ENCODE measurements at places on chromosomes 5 and 9.

DNA sequence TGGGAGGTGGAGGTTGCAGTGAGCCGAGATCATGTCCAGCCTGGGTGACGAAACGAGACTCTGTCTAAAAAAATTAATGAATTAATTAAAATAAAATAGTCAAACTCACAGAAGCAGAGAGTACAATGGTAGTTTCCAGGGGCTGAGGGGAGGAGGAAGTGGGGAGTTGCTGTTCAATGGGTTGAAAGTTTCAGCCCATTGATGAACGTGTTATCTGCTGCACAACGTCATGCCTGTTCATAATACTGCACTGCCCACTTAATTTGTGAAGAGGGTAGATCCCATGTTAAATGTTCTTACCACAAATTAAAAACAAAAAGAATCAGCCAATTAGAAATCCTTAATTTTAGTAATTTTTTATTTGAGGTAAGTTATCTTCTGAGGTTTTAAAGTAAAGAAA, 16.4 kb upstream of the RUFY1 start:
- no peak for DNase-seq

DNA sequence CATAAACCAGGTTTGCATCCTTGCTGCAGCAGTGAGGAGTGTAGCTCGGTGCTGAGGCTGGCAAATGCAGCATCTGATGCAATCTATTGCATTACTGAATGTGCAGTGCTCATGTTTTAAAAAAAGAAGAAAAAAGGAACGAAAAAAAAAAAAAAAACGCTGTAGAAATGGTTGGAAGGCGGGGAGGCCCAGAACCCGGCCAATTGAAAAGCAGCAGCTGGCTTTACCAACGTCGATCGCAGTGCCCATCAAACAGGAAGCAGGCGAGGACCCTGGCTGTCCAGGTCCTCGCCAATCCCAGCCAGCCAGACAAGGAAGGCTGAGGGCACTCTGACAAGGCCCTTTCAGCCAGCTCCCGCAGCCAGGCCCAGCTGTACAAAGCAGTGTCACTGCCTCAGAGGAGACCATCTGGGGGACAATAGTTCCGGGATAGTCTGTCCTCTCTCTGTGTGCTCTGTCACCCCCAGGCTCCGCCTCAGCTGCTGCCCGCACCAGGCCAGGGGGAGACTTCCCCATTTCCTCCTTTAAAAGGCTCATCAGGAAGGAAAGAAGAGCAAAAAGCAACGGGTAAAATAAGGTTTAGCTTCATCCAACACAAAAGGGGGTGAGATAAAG, 21.8 kb upstream of the CPEB4 start:
- no peak for DNase-seq

GRCh38 chr9:97845130-97845529, 7.9 kb upstream of the FOXE1 start:
- no peak for DNase-seq

DNA sequence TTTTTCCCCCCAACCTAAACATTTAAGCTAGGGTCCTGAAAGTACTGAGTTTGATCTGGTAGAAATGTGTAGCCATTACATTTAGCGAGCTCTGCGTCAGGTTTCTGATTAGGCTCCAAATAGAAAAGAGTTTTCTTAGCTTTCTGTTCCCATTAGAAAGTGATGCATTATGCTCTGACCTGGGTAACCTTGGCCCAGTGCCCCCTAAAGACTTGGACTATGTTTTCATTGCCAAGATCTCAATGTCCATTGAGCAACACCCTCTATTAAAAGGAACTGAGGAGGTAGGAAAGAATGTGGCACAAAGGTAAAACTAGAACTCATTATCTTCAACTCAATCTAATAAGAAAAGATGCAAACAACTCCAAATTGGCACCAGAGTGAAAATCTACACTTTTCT, 358.9 kb upstream of the PCSK5 start:
- DNase-seq = no peak

DNA sequence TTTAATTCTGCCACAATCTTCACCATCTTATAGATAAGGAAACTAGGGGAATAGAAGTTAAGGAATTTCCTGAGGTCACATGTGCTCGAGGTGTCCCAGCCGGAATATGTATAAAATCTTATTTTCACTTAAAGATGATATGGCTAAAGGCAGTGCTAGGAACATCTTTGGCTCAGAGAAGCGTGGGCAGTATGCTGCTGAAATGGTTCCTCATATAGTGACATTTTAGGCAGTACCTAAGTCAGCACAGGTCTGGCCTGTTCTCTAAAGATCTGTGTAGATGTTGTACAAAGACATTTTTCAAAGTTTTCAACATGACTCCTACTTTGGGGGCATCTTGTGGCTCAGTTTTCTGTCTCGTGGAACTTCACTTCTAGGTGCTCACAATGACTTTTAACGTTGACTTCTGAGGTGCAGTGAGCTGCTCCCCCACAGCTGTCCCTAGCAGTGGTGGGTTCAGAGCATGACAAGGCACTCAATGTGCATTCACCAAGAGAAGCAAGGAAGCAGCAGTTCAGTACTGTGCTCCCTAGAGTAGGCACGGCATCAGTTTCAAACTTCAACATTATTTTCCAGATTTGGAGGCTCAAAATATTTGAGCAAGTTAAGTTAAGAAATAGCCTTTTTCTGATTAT, 40.3 kb downstream of the TNFAIP8 start:
- no peak for DNase-seq

DNA sequence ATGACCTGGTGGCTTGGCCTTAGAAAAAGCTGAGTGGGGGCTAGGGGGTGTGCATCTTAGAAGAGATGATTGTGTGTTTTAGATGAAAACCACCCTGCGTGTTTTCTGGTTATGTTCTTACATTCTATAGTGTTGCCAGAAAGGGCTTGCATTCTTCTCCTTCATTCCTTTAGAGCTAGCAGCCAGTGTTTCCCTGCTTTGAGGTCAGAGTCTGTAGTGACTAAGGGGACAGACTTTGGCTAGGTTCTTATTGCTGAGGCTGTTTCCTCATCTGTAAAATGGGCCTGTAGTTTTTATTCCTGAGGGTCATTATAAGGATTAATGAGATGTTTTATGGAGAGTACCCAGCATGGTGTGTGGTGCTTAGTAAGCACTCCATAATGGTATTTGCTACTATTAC, 6.4 kb downstream of the MAST4 start:
- DNase-seq = no peak

DNA sequence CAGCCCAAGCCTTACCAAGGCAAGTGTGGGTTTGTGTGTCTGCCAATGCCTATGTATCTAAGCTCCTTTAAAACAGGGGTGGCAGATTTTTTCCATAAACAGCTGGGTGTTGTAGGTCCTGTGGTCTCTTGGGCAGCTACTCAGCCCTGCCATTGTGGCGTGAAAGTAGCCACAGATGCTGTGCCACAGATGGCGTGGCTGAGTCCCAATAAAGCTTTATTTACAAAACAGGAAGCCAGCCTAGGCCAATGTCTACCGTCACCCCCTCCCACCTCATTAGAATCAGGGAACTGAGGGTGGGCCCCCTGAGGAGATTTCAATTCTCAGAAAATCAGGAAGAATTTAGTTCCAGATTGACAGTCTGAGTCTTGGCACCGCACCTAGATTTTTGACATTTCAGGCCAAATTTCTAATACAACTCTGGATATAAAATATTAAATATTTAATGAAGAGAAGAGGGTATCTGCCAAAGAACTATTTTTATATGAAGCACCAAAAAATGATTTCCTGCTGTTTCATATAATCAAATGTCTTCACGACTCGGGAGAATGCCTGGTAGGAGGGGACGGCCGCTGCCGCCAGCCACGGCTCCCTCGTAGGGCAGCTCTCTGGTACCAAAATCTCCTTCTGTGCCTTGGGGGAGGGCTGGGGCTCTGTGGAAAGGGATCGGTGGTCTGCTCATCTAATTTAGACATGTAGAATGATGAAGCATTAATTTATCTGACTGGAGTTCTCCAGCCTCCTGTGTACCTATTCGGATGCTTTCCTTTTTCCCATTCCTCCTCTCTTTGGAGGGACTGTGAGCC, 420.9 kb downstream of the IRX2 start:
- DNase-seq = no peak

- DNase-seq = no peak
Measured at GRCh38 chr9:3863111-3863528, 337.3 kb upstream of the RFX3 start.

GRCh38 chr5:36070687-36071571, 4.2 kb upstream of the UGT3A2 start:
- DNase-seq = no peak

GRCh38 chr5:115068239-115069086, 101.2 kb downstream of the TRIM36 start:
- DNase-seq = no peak

- no peak for DNase-seq
Measured at GRCh38 chr9:127832248-127832647, 22.2 kb downstream of the ENG start.

- no peak for DNase-seq
Measured at GRCh38 chr5:135477613-135478066, 25.5 kb upstream of the TIFAB start.

DNA sequence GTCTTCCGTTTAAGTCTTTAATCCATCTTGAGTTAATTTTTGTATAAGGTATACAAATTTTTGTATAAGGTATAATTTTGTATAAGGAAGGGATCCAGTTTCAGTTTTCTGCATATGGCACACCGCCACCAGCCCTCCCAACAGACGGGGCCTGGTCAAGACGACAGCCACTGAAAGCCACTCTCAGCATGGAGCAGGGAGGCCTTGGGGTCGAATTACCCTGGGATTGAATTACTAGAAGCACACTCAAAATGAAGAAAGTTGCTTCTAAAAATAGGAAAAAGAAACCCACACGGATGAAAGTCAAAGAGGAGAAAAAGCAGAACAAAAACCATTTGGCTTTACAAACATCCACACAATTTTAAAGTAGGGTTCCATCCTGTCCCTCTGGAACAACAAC, 586.2 kb upstream of the ADAMTS16 start:
- DNase-seq = no peak

- no peak for DNase-seq
Measured at GRCh38 chr5:59596586-59597350, 296.8 kb downstream of the PDE4D start.

DNA sequence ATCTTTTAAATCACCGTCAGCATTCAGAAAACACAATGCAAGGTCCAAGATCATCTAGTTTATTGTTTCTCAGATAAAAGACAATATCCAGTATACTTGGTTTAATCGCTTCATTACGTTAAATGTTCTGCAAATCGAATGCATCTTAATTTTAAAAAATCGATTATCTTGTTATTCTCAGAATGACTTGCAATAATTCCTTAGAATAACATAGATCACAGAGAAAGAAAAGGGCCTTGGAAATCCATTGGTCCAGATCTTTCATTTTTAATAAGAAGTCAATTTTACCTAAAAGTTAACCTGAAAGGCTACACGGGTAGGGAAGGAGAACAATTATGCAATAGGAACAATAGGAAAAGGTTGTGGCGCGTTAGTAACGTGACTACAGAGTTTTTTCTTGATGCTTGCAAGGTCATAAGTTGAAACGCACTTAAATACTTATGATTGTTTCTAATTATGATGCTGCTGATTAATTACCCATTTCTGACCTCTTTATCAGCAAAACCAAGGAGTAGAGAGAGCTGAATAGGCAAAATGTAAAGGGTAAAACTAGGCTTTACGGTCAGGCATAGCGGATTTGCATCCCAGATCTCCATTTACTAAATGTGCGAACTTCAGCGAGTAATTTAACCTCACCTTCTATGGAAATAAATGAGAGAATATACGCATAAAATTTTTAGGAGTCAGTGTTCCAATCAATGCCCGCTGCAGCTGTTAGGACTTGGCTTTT, 769 bp upstream of the LYRM7 start:
- DNase-seq = no peak

- DNase-seq = no peak
Measured at GRCh38 chr9:27514551-27514950, 9.5 kb upstream of the IFNK start.

DNA sequence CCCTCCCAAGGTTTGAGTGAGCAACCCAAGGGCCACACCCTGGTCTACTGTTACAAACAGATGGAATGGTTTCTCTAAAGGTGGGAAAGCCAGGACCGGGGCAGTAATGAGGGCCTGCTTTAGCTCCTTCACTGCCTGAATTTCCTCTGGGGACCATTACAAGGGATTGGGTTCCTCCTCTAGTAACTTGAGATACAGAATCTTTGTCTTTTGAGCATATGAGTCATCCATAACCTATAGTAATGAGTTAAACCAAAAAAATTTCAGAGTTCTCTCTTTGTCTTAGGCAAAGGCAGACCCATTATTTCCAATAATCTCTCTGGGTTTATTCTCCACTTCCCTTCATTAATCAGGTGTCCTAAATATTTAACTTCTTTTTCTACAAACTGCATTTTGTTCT, 618.8 kb downstream of the HINT1 start:
- DNase-seq = no peak

DNA sequence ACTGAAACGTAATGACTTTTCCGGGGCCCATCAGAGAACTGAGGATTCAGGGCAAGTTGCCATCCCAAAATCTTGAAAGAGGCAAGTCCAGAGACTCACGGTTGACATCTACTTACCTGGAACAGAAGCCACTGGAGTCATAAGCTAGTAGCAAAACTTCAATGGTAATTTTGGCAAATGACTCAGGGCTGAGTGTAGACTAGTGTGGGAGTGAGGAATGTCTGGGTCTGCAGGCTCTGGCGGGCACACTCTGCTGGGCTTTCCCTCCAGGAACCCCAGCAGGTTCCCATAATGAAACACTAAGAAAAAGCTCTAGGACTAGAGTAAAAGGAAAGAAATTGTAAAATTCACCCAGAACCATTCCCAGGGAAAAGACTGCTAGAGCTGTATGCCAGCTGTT, 122.9 kb upstream of the NFIL3 start:
- DNase-seq = peak; percentile 63

- DNase-seq = no peak
Measured at GRCh38 chr5:80417973-80418372, 10.1 kb downstream of the ZFYVE16 start.

GRCh38 chr9:36788534-36788933, 215.8 kb downstream of the MELK start:
- no peak for DNase-seq

- DNase-seq = no peak
Measured at GRCh38 chr5:118988866-118989180, 476 bp upstream of the DTWD2 start.

DNA sequence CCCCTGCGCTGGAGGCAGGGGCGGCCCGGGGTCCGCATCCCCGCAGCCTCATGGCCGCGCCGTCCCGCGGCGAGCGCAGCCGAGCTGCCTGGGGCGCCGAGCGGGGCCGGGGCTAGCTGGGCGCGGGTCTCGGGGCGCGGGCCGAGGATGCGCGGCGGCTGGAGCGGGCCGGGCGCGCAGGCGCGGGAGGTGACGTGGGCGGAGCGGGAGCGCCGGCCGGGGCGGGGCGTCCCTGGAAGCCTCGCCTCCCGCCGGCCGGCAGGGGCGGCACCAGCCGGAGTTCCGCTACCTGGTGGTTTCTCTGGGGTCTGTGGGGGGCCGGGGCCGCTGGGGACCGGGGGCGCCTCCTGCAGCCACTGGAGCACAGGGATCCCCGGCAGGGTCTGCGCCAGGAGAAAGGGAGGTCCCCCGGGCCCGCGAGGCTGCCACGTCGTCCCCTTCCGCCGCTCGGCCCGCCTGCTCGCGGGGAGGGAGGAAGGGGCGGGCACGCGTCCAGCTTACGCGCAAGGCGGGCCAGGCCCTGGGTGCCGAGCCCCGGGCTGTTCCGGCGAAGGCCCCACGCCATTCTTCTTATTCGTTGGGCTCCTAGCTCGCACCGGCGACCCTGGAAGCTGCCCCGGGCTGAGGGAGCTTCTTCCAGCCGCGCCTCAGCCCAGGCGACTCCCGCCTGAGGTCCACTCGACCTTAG, at the start of gene LPCAT1:
TSS of gene LPCAT1 (minus strand) at position 168 of the 688 bp plus-strand sequence. CDS start at position 52, 116 bp downstream.
- DNase-seq = no peak
